Bone marrow (tissue), 2 donors: ENCODE measurements at places on chromosomes 16 and 17.

- DNase-seq: no peak
These were observed 61.7 kb downstream of the SMPD3 start for GRCh38 chr16:68386628-68387027.

GRCh38 chr16:11396241-11397048 lies 51.2 kb downstream of the RMI2 start:
- DNase-seq: no peak

- no peak for DNase-seq
These were observed 35.4 kb downstream of the ITGAM start for GRCh38 chr16:31295206-31295605.

- DNase-seq: no peak
These were observed 247.4 kb downstream of the PRKCA start for GRCh38 chr17:66549731-66550207.

GRCh38 chr16:88943131-88943664 lies 33.8 kb downstream of the CBFA2T3 start:
- no peak for DNase-seq

GRCh38 chr16:4049031-4049430 lies 67.2 kb downstream of the ADCY9 start:
- no peak for DNase-seq
